Activated CD4-positive, CD25-positive, alpha-beta regulatory T cell treated with anti-CD3 and anti-CD28 coated beads, Interleukin-2, amount 50 U/mL, for 16 hours (primary cell): ENCODE measurements at places on chromosomes 5 and 9.

DNA sequence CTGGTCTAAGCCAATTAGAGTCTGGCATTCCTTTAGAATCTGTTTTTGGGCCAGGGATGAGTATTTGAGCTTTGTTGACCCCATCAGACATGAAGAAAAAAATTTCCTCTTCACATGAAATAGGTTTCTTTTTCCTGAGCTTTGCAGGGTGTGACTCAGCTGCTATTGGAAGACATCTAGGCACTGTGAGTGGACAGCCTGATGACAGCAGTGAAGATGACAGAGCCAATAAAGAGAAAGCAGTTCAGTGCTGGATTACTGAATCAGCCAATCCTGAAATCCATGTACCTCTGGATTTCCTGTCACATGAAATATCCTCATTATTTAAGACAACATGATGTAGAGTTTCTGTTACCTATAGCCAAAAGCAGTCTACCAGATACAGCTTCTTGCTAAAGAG is 51.3 kb upstream of the GRIA1 start:
- DNase-seq: no peak

DNA sequence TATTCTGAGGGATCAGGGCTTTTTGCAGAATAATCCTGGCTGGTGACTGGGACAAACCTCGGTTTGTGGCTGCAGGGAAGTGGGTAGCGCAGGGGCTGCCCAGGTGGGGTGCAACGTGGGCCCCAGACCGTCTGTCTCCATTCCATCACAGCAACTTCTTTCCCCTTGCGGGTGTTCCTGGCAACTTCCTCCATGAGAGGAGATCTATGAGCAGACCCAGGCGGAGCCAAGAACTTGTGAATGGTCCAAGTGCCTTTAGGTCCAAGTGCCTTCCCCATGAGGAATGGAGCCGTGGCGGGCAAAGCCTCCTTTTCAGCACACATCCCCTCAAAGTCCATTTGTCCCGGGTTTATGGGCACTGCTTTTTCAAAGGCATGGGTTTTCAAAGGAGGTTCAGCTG is 136.5 kb downstream of the PHF2 start:
- no peak for DNase-seq

GRCh38 chr9:129163753-129164152 is 14.3 kb downstream of the IER5L start:
- no peak for DNase-seq

DNA sequence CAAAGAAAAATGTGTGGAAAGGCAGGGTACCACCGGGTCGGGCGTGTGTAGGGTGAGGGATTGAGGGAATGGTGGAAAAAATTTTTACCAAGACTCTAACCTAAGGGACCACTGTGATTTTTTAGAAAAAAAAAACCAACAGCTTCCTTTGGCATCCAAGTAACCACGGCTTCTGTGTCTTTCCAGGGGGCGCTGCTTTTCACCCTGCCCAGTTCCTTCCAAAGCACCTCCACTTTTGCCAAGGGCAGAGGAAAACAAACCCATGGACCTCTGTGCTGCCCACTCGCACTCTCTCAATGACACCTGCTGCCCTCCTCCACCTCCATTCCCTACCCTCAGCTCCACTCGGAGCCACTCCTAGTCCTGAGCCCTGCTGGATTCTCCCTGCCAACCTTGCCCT is 381.0 kb downstream of the ENC1 start:
- no peak for DNase-seq

GRCh38 chr9:4985386-4986266 is 554 bp downstream of the JAK2 start:
- no peak for DNase-seq

- DNase-seq: no peak
Measured at GRCh38 chr5:141434006-141434405, 3.7 kb downstream of the PCDHGA12 start.

DNA sequence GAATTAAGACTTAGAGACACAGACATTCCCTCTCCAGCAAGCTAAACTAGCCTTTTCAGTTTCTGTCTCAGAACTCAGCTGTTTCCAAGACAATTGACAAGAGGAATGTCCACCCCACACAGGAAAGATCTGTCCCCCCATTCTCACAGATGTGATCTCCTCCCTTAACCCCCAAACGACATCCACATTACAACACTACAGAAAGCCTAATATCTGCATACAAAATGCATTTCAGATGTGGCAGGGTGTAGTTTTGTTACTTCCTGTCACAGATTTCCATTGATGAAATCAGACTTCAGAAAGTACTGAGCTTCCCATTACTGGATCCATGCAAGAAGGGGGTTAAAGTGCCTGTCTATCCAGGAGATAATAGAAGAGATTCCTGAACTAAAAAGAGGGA is 2.9 kb upstream of the ARSI start:
- no peak for DNase-seq

GRCh38 chr5:85069659-85070640 is 685.3 kb upstream of the EDIL3 start:
- DNase-seq: no peak

DNA sequence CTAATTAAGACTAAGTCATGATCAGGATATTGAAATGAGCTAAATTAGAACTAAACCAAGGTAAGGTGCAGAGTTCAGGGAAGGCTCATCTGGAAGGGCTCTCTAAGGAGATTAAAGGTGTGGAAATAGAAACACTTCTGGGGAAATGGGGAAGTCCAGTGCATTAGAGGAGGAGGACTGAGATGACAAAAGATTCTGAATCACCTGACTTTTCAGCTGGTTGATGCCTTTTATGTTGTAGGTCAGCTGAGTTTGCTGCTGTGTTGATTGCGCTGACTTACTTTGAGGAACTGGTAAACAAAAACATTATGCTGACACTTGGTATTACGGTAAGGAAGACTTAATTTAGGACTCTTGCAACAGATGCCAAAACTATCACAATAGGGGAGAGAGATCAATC is 23.8 kb downstream of the IFNA5 start:
- no peak for DNase-seq

DNA sequence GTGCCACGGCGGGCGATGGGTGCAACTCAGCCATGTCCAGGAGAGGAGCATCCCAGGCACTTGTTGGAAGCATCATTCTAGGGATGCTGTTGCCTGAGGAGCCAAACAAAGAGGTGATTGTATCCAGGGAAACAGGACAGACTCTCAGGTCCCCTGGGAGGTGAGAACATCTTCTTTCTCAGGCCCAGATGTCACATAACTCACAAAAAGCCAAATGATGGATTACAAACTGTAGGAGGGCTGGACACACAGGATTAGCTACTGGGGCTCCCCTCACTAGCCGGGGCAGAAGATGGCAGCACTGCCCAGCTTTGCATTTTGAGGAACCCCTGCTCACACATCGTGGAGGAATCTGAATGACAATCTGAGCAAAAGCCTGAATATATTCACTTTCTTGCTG is 64.7 kb upstream of the NFIL3 start:
- no peak for DNase-seq

DNA sequence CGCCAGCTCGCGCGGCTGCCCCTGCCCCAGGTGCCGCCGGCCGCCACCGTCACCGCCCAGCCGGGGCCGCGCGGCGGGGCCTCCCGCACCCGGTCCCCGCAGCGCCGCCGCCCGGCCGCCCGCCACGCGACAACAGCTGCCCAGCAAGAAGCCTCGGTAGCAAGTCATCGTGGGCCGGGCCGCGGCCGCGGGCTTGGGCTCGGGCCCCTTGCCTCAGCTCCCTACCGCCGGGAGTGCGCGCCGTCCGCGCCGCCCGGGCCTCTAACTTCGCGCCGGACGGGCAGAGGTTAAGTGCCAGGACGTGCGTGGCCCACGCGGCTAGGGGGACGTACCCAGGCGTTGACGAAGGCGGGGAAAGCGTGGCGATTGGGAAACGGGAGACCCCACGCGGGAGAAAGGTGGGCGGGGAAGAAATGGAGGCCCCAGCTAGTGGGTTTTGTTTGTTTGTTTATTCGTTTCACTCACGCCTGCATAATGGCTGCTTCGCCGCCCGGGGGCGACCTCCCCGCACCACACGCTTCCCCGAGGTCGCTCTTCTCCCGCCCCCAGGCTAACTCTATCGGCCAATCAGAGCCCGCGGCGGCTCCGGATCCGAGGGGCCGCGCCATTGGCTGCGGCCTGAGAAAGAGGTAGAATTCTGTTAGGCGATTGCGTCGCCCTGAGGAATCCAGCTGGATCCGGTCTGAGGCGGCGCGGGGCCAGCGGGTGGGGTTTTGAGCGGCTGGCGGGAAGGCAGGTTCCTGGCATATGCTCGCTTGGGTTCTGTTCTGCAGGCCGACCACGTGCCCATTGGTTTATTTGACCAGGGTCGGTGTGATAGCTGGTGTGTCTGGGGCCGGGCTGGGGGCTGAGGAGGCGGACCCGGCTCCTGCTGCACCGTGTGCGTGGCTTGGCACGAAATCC is at the start of gene NADK2:
Gene NADK2 (minus strand): TSS at position 295 of the 903 bp plus-strand sequence. CDS start 127 bp downstream, at position 168.
- DNase-seq: peak; percentile 90

GRCh38 chr5:167051402-167051768 is 1240.1 kb upstream of the WWC1 start:
- no peak for DNase-seq
